ENCODE measurements at places on chromosomes 6 and 20.

- DNase-seq: no peak
Measured at GRCh38 chr6:150201772-150202329, 59.0 kb downstream of the PPP1R14C start.

- DNase-seq: no peak
Measured at GRCh38 chr6:131807321-131807643, 538 bp upstream of the ENPP1 start.

- no peak for DNase-seq
Measured at GRCh38 chr6:73873081-73873480, 177.1 kb downstream of the CD109 start.

DNA sequence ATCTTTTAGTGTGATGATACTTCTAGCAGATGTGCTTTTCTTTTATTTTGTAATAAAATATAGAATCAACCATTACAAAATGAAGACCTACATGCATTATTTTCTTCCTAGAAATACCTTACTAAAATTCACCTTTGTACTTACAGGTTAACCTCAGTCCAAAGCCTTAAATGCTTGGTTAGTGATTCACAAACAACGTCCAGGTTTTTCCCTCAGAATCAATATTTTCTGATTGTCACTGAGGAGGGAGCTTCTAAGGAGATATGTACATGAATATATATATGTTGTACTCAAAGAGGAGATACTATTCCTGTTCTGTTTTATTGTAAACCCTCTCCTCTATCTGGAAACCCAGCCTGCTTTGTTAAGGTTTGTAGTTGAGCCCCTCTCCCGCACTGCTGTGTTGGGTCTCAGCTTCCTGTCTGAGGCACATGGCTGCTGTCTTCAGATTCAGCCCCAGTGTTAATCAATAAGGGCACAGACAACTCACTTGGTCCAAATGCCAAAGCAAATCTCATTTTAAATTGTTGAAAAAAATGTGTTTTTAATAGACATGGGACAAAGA lies 33.9 kb upstream of the HS3ST5 start:
- no peak for DNase-seq

DNA sequence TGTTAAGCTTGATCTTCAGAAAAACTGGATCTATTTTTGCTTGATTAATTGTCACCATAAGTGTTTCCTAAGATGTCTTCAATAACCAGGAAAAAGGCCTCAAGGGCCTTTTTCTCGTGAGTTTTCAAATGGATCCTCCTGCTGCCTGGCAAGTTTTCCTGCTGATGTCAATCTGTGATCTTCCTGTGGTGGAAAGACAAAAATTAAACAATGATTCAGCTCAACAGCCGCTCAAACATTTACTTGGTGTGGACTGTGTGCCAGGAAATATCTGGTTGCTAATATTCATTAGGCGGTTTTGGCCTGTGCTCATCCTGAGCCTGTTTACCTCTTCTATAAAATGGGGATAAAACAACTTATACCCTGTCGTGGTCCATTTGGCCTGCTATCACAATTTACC lies 35.4 kb upstream of the SSTR4 start:
- DNase-seq: no peak

DNA sequence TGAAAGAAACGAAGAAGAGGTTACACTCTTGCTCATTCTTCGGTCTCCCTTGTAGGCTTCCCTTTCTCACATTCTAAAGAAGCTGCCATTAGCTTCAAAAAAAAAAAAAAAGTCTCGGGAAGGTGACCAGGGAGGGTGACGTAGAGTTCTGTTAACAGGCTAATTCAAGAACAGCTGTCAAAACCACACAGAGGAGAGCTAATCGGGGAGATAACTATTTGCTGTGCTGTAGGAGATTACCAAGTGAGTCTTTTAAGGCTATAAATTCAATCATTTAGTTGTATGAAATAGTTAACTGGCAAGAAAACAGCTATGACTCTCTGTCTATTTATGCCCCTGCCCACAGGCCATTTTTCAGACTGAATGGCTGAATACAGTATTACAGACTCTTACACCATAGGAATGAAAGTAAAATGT lies 256.8 kb downstream of the SYNE1 start:
- DNase-seq: peak; percentile 5

DNA sequence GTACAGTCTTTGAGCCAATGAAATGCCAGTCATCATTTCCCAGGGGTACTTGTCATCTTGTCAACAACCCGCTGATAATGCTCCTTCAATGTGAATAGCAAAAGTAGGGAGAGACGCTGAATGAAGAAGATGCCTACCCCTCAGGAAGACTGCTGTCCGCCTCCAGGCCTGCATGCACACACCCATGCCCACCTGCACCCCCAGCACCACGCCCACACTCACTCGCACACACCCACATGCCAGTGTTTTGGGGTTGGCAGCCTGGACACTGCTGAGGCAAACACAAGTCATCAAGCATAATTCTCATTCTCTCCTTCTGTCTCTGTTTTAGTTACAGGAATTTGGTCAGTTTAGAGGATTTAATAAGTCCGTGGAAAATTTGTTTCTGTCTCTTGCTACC lies 63.6 kb downstream of the SYTL3 start:
- no peak for DNase-seq

GRCh38 chr6:16474772-16475493 lies 236.5 kb downstream of the GMPR start:
- no peak for DNase-seq

DNA sequence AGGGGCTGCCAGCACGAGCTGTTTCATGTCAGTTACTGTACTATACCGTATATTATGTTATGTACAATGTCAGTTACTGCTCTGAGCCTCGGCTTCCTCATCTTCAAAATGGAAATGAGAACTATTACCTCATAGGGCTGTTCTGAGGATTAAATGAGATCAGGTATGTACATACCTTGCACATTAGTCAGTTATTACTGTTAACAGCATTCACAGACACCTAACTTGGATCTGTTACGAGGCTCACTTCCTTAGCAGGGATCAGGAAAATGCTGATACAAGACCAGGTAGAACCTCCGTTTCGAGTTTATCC lies 69.7 kb upstream of the TBC1D7 start:
- DNase-seq: no peak

- DNase-seq: no peak
Measured at GRCh38 chr6:160355001-160355400, 6.8 kb downstream of the SLC22A3 start.

GRCh38 chr20:17709361-17710293 lies 9.9 kb downstream of the BANF2 start:
- no peak for DNase-seq

DNA sequence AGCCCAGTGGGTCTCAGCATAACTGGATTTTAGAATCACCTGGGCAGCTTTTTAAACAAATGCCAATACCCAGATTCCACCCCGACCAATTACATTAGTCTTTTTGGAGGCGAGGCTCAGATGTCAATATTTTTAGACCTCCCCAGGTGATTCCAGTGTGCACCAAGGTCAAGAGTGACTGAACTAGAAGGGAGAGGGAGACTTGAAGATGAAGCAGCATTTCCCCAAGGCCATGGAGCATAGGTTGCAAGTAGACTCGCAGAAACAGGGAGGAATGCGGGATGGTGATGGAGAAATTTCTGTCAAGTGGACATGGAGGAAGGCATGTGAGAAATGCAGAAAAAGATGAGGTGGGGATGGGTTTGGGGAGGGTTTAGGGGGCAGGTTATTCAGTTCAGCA lies 64.9 kb downstream of the BCAS1 start:
- DNase-seq: no peak

DNA sequence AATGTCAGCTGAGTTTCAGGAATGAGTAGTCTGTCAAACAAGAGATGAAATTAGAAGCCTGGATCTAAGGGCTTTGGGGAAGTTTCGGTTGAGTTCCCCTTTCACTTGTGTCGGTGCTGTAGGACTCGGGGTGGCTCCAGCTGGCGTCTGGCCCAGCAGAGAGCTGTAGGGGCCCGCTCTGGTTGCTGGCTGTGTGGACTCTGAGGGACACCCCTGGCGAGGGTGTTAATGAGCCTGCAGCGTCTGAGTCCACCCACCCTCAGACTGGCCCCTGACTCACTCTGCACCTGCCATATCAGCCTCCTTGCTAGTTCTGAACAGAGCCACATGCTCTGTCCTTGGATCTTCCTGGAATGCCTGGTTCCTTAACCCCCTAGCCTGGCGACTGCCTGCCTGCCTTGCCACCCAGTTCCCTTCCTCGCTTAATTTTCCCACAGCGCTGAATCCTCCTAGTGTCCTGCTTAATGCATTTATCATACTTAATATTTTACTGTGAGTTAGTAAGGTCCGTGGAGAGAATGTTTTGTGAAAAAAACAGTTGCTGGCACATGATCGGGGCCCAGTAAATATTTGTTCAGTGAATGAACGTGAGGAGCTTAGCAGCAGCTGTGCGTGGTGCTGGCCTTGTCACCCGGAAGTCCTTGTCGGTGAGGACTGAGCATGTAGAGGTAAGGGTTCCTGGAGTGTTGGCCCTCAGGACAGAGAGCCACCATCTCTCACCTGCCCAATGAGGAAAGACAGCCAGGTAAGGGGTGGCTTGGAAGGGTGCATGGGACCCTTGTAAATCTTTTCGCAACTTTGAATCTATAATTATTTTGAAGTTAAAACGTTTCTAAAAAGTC lies 1.6 kb downstream of the DNAJC5 start:
- peak; percentile 54 for DNase-seq

- no peak for DNase-seq
Measured at GRCh38 chr20:2652724-2653555, 508 bp downstream of the NOP56 start.

GRCh38 chr20:17572034-17572638 lies 2.3 kb downstream of the DSTN start:
- no peak for DNase-seq

DNA sequence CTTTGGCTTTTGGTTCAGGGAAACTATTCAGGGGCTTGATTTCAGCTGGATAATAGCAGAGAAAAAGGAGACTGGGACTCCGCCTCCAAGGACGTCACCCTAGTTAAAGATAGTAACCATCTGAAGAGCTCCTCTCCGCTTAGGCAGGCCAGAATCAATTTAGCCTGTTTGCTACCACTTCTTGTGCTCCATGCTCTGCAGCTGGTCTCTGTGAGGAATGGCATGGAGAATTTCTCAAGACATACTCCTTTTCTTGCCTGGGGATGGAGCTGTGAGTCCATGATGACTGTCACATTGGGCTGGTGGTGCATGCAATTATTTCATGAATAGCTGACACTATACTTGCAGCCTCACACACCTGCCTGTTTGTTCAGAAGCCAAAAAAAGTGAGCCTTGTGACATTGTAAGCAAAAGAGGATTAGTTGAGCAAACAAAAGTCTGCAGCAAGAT lies 61.4 kb downstream of the TXLNB start:
- no peak for DNase-seq

GRCh38 chr6:157656437-157656997 lies 166.5 kb upstream of the SNX9 start:
- DNase-seq: peak; percentile 20

DNA sequence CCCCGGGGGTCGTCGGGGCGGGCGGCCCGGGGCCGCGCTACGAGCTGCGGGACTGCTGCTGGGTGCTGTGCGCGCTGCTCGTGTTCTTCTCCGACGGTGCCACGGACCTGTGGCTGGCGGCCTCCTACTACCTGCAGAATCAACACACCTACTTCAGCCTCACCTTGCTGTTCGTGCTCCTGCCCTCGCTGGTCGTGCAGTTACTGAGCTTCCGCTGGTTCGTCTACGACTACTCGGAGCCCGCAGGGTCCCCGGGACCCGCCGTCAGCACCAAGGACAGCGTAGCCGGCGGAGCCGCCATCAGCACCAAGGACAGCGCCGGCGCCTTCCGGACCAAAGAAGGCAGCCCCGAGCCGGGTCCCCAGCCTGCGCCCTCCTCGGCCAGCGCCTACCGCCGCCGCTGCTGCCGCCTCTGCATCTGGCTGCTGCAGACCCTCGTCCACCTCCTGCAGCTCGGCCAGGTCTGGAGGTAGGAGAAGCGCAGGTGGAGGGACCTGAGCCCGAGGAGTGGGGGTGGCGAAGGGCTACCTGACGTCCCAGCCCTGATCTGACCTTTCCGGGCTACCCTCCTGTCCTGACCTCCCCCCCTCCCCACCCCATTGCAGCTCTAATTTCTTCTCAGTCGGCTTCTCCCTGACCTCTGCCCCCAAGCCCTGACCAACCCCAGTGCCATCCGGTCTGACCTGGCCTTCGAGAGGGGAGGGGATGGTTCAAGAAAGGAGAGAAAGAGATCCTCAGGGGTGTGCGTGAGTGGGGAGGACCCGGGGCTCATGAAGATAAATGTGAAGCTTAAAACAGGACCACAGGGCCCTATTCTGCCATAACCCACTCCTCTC lies 558 bp downstream of the XKR7 start:
- peak; percentile 90 for DNase-seq

DNA sequence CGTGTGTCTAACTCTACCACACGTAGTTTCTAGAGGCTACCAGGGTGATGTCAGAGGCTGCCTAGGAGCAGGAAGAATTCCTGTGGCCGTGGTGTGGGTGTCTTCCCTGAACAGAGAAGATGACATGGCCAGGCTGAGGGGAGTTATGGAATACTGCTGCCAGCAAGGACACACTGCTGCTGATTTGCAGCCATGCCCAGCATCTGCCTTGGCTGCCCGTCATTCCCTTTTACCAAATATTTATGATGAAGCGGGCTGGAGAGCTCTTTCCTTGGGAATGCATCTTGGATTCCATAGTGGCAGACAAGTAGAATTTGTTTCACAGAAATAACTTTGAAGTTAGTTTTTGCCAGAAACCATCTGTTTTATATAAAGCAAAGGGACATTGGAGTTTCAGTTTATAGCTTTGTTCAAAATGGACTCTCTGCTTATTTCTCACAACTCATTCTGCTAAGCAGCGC lies 80.8 kb upstream of the VSTM2L start:
- peak; percentile 81 for DNase-seq

DNA sequence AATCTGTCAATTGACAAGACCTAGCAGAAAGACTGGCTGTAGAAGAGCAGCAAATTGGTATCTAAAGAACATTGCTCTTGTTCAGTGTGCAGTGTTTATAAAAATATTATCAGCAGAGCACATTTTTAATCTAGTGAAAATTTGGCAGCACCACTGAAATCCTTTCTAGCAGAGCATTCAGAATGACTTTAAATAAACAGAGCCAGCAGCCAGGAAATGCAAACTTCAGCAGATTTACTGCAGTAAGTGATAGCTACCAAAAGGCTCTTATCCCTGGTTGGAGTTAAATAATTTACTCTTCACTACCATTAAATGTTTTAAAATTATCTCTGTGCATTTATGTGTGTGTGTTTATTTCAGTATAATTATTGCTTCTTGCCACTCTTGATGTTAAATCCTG lies 590.9 kb upstream of the CITED2 start:
- no peak for DNase-seq

DNA sequence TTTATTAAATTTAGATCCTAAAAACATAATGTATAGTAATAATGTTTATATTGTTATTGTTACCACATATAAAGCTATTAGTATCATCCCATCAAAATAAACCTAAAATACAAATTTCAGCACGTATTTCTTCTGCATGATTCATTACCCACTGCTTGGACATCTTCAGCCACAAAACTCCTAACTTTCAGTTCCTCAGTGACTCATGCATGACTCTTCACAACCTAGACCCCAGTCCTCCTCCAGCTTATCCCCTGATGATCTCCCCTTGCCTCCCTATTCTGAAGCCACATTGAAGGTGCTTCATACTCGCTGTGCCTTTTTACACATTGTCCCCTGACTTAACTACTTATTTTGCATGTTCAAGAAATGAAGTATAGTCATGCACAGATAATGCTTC lies 11.2 kb upstream of the GPRC6A start:
- no peak for DNase-seq

Measured in HTR-8/SVneo (cell line).